ENCODE measurements at places on chromosomes 1 and 21.

GRCh38 chr1:175569117-175569743 lies 174.2 kb downstream of the TNR start:
- no peak for DNase-seq

DNA sequence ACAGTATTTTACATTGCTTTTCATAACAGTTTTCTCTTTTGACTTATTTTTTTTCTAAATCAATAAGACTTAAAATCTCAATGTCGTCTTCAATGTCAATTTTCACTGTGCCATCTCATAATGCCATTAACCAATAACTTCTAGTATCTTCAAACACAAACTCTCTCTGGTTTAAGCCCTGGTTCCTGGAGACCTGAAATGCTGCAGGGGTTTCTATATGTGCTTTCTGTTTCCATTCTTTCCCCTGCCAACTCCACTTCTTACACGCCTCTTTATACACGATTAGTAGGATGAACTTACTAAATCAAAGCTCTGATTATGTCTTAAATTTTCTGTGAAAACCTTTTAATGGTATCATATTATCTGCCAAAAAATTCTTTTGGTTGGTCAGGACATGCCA lies 191.4 kb downstream of the AMY1C start:
- DNase-seq = no peak

DNA sequence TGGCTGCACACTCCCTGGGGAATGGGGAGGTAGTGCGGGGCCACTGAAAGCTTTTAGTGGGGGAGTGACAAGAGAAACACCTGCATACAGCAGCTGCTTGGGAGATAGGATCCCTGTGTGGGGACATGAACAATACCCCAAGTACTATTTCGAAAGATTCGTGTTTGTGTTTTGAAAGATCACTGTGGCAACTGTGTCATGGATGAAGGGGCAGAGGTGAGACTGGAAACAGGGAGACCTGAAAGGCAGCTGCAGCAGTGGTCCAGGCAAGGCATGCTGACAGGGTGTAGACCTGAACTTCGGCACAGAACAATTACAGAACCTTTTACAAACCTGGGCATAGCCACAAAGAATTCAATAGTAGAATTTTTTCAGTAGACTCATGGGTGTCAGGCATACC lies 32.9 kb downstream of the TENT5C start:
- DNase-seq = no peak

GRCh38 chr21:31677047-31677446 lies 17.6 kb downstream of the SOD1 start:
- DNase-seq = no peak

DNA sequence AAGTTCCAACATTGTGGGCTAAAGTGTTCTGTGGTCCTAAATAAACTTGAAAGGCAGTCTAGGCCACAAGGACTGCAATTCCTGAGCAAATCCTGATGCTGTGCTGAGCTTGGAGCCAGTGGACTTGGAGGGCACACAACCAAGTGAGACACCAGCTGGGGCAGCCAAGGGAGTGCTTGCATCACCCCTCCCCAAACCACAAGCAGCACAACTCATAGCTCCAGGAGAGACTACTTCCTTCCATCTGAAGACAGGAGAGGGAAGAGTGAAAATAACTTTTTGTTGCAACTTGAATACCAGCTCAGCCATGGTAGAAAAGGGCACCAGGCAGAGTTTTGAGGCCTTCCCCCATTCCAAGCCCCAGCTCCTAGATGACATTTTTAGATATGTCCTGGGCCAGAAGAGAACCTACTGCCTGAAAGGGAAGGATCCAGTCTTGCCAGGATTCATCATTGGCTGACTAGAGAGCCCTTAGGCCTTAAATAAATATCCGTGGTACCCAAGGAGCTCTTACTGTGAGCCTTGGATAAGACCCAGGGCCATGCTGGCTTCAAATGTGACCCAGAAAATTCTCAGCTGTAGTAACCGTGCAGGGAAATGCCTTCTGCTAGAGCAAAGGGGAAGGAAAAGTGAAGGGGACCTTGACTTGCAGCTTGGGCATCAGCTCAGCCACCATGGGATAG lies 35.4 kb upstream of the LRRC8B start:
- DNase-seq = no peak

GRCh38 chr1:8329439-8329838 lies 11.5 kb downstream of the SLC45A1 start:
- no peak for DNase-seq

GRCh38 chr1:100643471-100644196 lies 75.9 kb upstream of the VCAM1 start:
- DNase-seq = peak; percentile 23

DNA sequence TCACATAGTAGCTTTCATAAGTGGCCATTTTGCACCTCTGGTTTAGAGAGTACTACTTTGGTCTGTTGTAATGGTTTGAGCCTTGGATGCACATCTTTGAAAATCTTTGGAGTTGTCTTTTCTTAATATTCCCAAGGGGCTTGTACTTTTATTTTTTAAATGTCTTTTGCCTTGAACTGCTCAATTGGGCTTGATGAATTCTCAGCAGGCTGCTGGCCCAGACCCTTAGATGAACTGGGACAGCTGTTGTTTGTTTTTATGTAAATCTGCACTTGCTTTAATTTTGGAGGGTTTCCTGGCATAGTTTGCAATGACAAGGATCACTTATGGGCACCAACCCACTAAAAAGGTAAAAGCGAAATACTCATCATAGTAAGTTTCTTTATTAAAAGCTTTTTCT lies 24.9 kb downstream of the NGF start:
- DNase-seq = no peak

DNA sequence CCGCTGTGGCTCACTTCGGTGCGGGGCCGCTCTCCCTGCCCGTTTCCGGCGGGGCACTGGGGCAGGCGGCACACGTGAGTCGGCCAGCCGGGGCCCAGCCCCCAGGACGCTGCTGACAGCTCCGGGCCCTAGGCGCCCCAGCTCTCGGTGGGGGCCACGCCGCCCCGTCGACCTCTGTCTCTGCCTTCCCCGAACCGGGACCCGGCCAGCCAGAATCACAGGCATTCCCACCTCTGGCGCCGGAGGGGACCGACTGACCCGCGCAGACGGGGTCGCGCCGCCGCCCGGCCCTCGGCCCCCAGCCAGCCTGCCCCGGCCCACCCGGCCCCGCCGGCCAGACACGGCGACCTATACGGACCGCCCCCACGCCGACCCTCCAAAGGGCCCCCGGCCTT lies 755 bp downstream of the SCMH1 start:
- peak; percentile 54 for DNase-seq

DNA sequence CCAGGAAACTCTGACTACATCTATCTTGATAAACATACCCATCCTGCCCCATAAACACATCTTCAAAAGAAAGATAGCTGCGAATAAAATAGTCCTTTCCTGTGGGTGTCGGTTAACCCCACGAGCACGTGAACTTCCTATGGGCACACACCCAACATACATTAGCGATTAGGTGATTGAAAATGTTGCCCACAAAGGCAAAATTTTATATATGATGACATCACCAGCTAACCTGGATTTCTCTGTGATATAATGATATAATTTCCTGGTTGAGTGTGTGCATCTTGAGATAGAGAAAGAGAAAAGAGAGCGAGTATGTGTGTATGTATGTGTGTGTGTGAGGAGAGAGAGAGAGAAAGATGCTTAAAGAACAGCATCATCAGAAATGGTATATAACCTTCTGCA lies 296.1 kb downstream of the PTPRC start:
- no peak for DNase-seq

DNA sequence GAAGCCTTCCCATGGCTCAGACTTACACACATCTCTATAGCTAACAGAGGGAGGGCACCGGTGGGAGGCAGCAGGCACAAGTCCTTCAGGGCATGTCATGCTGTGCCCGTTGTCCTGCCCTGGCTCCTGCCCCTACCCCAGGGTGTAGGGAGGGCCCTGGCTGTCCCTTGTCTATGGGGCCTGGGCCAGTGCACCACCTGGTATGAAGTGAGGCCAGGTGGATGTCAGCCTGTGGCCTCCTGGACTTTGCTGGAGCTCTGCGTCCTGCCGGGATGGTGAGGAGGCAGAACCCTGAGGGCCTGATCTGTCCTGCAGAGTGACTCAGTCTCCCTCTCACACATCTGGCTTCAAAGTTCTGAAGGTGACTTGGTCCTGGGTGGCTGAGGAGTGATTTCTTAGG lies 47.3 kb upstream of the GPR37L1 start:
- no peak for DNase-seq

DNA sequence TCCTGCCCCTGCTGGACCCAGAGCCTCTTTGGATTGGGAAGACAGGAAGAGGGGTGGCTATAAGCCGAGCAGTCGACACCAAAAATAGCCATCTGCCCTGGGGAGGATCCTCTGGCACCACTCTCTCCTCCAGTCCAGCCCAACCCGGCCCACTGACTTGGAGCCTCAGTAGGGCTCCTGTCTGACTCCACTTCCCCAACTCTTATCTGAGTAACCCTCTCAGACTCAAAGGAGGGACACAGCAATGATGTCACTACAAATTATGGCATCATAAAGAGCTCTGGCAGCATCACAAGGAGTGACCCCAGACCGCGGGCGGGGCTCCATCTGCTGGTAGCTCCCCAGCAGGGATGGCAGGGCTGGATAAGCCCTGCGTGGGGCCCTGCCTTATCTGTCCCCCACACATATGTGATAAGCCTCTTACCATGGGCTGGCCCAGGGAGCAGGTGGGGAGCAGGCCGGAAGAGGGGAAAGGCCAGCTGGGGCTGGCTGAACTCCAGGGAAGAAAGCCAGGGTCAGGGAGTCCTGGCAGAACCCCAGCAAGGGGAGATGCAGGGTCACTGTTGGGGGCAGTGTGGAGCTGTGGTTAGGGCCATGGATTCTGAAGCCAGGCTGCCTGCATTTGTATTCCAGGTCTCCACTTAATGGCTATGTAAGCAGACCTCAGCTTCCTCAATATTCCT lies 4.6 kb upstream of the SLC6A9 start:
- peak; percentile 46 for DNase-seq

DNA sequence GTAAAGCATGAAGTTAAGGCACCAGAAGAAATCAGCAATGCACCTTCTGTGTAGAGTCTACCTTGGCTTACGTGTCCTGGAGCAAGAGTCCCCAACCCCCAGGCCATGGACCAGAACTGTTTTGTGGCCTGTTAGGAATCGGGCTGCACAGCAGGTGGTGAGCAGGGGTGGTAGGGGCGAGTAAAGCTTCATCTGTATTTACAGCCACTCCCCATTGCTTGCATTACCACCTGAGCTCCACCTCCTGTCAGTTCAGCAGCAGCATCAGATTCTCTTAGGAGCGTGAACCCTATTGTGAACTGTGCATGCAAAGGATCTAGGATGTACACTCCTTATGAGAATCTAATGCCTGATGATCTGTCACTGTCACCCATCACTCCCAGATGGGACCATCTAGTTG lies 21.5 kb downstream of the ZMYND12 start:
- DNase-seq = no peak

DNA sequence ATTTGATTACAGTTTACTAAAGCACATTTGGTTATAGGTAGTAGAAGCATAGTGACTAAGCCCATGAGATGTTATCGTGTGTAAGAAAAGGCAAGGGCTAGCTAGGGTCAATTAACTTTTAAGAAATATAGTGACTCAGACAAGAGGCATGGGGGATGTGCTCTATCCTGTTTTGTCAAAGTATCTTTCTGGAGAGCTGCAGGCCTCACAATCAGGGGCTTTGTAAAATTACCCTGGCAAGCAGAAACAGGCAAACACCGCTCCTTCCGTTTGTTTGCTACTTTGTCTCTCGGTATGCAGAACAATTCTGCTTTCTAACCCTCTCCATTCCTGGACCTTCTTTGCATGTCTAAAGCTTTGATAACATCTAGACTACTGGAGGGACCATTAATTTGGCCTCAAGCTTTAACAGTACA lies 26.1 kb upstream of the ZNF697 start:
- DNase-seq = peak; percentile 21

DNA sequence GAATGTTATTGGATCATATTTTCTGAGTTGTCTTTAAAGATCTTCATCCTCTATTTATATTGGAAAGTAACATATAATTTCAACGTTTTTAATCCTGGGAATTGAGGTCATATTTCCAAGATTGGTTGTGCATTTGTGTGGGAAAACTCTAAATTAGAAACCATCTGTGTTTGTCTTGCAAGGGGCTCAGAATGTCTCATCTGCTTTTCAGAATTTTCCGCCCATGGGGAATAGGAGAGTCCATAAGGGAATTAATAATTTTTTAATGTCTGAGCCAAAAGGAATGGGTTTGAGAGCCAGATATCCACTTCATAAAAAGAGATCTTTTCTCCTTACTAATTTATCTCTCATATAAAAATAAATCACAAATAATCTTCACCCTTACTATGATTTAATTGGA lies 84.8 kb upstream of the MAP1LC3C start:
- no peak for DNase-seq

DNA sequence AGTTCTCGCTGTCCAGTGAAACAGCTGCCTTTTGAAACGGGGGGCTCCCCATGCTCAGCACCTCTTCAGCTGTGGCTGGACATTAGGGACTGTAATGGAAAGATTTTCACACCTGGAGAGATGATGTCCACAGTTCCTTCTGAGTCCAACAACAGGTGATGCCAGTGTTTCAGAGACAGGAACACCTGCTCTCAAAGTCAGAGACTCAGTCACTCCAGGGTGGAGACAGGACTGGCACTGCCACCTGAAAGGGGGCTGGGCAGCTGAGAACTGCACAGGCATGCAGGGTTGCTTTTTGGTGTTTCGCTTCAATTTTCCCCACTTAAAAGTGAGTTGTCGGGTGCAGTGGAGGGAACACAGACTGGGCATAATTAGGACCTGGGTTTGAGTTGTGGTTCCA lies 124.8 kb downstream of the GALNT2 start:
- no peak for DNase-seq

DNA sequence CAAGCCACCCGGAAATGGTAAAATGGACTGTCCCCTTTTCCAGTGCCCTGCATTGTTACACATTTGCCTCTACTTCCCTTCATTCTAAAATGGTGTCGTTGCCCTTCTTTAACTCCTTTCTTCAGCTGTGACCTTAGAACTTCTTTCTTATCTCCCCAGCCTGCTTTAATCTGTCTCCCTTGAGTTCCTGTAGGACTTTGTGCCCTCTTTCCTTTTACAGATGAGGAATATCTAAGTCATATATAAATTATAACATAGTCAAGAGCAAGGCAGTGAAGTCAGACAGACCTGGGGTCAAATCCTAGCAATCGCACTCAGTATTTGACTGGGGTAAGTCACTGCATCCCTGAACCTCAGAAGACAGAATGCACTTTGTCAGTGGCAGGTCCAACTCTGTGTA lies 31.4 kb upstream of the TMEM222 start:
- no peak for DNase-seq

- peak; percentile 43 for DNase-seq
Observed at GRCh38 chr1:30286241-30286987, 437.0 kb downstream of the MATN1 start.

DNA sequence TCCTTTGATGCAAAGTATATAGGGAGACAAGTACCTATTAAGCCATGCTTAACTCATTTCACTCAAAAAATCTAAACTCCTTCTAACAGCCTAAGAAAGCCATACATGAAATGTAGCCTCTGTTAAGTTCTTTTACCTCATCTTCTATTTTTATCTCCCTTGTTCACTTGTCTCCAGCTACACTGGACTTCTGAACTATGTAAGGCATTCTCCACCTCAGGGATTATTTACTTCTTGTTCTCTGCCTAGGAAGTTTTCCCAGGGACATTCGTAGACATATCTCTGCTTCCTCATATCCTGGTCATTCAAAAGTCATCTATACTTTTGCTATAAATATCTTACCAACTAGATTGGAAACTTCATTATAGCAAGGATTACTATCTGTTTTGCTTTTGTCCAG lies 96.9 kb downstream of the COP1 start:
- peak; percentile 3 for DNase-seq

GRCh38 chr1:30704271-30704670 lies 19.1 kb downstream of the MATN1 start:
- no peak for DNase-seq

- no peak for DNase-seq
Observed at GRCh38 chr1:32321712-32322291, 14.2 kb downstream of the MARCKSL1 start.

All from tongue (tissue), 3 donors.